Lung (tissue), 17 donors: ENCODE measurements at places on chromosomes 13 and 19. TPM values are rescaled to one million over a fixed set of nuclear protein-coding genes. Genes with fewer than 3 reads are reported as not detected.

Gene CCNA1
- 10.2 TPM for total RNA-seq

- peak overlapping the region; percentile 93 for H3K27ac ChIP-seq
- H3K4me3 ChIP-seq: peak overlapping the region; percentile 25
- H3K36me3 ChIP-seq: no peaks in the 10 kb centered on the region
- no peak for DNase-seq
These were observed 1.4 kb downstream of the PARP4 start for GRCh38 chr13:24511019-24511815.

Gene FGF9
- 1.4 TPM for total RNA-seq

- H3K4me1 ChIP-seq: no peaks in the 10 kb centered on the region
- H3K36me3 ChIP-seq: peaks cover 21% of the 10 kb centered on the region
- no peak overlapping the region for H3K27ac ChIP-seq
- no peaks in the 10 kb centered on the region for H3K27me3 ChIP-seq
- no peak overlapping the region for H3K4me3 ChIP-seq
- no peak for DNase-seq
These were observed 133.0 kb downstream of the ATP11A start for GRCh38 chr13:112822851-112823250.

DNA sequence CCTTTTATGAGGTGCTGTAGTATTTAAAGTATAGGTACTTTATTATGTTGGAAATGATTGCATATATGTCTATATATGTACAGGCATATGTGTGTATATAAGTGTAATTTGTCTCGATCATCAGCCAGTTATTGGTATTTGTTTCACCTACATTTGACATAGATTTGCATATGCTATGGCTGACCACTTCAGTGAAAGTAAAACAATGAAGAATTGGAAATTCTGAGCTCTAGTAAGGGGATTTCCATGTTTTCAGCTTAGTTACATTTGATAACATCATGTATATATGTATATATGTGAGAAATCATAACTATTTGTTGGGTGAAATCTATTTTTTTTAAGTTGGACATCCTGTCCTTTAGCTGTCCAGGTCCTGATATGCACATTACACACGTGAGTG, 1303.9 kb downstream of the EFNB2 start:
- H3K36me3 ChIP-seq: no peaks in the 10 kb centered on the region
- no peak for DNase-seq
- H3K4me3 ChIP-seq: no peak overlapping the region

Gene C5AR1
- total RNA-seq: 9.6 TPM

DNA sequence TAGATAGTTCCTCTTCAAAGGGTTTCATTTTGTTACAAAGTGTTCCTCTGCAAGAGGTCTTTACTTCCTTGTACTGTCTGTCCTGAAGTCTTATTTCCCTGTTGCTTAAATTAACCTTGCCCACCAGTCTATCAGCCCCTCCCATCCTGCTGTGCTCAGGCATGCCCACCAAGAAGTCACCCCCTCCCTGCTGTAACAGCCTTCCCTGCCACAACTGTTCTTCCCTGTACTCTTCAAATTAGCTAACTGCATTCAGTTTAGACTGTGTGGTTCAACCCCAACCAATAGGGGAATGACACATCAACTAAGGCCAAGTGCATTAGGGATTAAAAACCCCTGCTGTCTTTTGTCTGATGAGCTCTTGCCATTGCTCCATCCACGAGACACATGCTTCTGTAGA, 34.4 kb upstream of the ZNF562 start:
- H3K27ac ChIP-seq: no peak overlapping the region
- DNase-seq: peak; percentile 3
- no peaks in the 10 kb centered on the region for H3K27me3 ChIP-seq
- no peak overlapping the region for H3K4me3 ChIP-seq
- H3K36me3 ChIP-seq: no peaks in the 10 kb centered on the region

DNA sequence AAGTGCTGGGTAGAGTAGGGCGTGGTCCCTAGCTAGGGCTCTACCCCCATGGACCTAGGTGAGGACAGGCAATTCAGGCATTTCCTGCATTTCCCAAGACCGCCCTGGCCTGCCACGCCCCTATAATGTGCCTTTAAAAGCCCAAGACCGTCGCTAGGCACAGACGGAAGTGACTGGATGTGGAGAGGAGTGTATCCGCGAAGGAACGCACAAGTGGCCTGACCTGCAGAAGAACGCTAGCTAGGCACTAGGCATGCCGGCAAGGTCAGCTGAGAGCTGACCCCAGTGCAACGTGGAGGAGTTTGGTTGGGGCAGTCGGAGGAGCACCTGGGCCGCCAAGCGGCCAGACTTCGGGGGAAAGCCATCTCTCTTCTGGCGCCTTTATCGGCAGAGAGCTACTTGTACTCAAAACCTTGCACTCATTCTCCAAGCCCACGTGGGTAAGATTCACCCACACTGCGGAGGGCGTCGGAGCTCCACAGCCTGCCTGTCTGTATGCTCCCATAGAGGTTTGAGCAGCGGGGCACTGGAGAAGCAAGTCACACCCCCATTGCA, 370.0 kb downstream of the FGF9 start:
- H3K4me3 ChIP-seq: no peak overlapping the region
- no peak overlapping the region for H3K27ac ChIP-seq
- no peaks in the 10 kb centered on the region for H3K4me1 ChIP-seq
- no peaks in the 10 kb centered on the region for H3K36me3 ChIP-seq
- H3K27me3 ChIP-seq: no peaks in the 10 kb centered on the region

- H3K27me3 ChIP-seq: no peaks in the 10 kb centered on the region
- H3K4me3 ChIP-seq: no peak overlapping the region
- no peaks in the 10 kb centered on the region for H3K36me3 ChIP-seq
These were observed 50.0 kb upstream of the RGCC start for GRCh38 chr13:41407380-41407779.

Gene ZNF837
- 3.2 TPM for total RNA-seq

- H3K36me3 ChIP-seq: no peaks in the 10 kb centered on the region
- no peaks in the 10 kb centered on the region for H3K27me3 ChIP-seq
- no peak overlapping the region for H3K27ac ChIP-seq
- no peak overlapping the region for H3K4me3 ChIP-seq
- H3K4me1 ChIP-seq: peaks cover 3% of the 10 kb centered on the region
These were observed 12.1 kb downstream of the SERTM1 start for GRCh38 chr13:36685927-36686326.

Gene PRR36
- 1.3 TPM for total RNA-seq

DNA sequence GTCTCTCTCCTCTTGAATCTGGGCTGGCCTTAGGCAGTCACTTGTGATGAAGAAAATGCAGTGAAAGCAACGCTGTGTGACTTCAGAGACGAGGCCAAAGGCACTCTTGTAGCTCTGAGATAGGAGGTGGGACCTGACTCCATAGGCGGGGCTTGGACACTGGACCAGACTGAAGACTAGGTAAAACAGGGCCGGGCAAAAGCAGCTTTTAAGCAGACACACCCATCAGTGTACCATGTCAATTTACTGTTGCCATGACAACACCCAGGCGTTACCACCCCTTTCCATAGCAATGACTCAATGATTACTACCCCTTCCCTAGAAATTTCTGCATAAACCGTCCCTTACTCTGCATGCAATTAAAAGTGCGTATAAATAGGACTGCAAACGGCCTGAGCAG, 6.6 kb upstream of the EID2 start:
- no peak overlapping the region for H3K4me3 ChIP-seq
- no peaks in the 10 kb centered on the region for H3K27me3 ChIP-seq
- no peak overlapping the region for H3K27ac ChIP-seq
- no peak for DNase-seq

Gene C19orf73
- total RNA-seq: 1.9 TPM

GRCh38 chr13:78228940-78229339, 310.3 kb upstream of the EDNRB start:
- no peak overlapping the region for H3K4me3 ChIP-seq
- DNase-seq: no peak
- H3K27ac ChIP-seq: no peak overlapping the region
- no peaks in the 10 kb centered on the region for H3K27me3 ChIP-seq
- no peaks in the 10 kb centered on the region for H3K4me1 ChIP-seq

- peak; percentile 42 for DNase-seq
- no peaks in the 10 kb centered on the region for H3K36me3 ChIP-seq
- no peak overlapping the region for H3K27ac ChIP-seq
- H3K27me3 ChIP-seq: no peaks in the 10 kb centered on the region
- no peak overlapping the region for H3K4me3 ChIP-seq
These were observed 60.9 kb downstream of the ATP8A2 start for GRCh38 chr13:25432691-25433090.

GRCh38 chr13:110179116-110179856, 127.7 kb downstream of the COL4A1 start:
- H3K36me3 ChIP-seq: peaks cover 40% of the 10 kb centered on the region
- no peak overlapping the region for H3K4me3 ChIP-seq
- DNase-seq: no peak
- no peaks in the 10 kb centered on the region for H3K27me3 ChIP-seq

DNA sequence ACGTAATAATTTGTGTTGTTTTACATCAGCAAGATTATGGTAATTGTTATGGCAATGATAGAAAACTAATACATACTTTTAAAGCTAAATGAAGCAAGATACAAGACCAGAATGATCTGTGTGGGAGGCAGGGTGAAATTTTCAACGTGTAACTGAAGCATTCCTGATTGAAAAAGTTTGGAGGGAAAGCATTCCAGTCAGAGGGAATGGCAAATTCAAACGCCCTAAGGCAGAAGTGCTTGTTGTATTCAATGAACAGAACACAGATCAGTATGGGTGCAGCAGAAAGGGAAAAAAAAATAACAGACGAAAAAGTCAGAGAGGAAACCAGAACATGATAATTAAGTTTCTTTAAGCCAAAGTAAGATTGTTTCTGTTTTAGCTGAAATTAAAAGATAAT, 928.5 kb upstream of the SLITRK1 start:
- H3K4me3 ChIP-seq: no peak overlapping the region
- DNase-seq: no peak
- H3K4me1 ChIP-seq: no peaks in the 10 kb centered on the region

Gene EEF1AKMT1
- 11.1 TPM for total RNA-seq

DNA sequence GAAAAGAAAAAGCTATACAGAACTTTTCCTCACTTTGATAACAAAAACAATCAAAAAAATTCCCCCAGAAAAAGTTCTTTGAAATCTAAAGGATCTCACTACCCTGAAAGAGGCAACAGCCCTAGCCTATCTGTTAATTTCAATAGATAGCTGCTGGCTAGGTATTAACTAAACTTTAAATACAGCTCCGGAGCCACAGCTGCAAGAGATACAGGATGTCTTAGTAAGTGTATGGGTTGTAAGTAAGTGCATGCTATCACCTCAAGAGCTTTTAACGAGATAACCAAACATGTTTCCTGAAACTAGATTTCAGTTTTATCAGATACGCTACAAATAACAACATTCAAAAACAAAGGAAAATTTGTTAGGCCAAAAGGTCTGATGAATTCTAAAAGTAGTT, 148.4 kb downstream of the KLF12 start:
- no peaks in the 10 kb centered on the region for H3K36me3 ChIP-seq
- no peak for DNase-seq
- H3K4me1 ChIP-seq: no peaks in the 10 kb centered on the region

- no peak overlapping the region for H3K27ac ChIP-seq
- DNase-seq: no peak
- no peak overlapping the region for H3K4me3 ChIP-seq
These were observed 67.5 kb upstream of the DOCK9 start for GRCh38 chr13:99045396-99045795.

DNA sequence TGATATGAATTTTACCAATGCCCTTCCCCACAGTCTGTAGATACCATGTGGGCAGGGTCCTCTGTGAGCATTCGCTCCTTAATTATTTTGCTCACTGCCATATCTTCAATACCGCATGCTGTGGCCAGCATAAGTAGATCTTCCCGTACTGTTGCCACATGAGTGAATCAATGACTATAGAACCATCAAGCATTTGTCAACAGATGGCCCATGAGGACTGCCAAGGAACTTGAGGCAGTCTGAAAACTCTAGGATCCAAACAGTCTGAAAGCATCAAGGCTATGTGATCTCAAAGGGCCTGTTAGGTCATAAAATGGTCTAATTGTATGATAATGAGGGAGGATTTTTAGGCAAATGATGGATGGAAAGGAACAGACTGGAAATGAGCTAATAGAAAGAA, 27.4 kb upstream of the GPR12 start:
- no peaks in the 10 kb centered on the region for H3K36me3 ChIP-seq
- H3K4me3 ChIP-seq: no peak overlapping the region
- H3K4me1 ChIP-seq: no peaks in the 10 kb centered on the region
- DNase-seq: no peak

GRCh38 chr13:101690871-101691270, 238.4 kb downstream of the ITGBL1 start:
- H3K4me3 ChIP-seq: no peak overlapping the region
- H3K36me3 ChIP-seq: no peaks in the 10 kb centered on the region
- H3K27ac ChIP-seq: no peak overlapping the region
- no peaks in the 10 kb centered on the region for H3K27me3 ChIP-seq
- DNase-seq: no peak

DNA sequence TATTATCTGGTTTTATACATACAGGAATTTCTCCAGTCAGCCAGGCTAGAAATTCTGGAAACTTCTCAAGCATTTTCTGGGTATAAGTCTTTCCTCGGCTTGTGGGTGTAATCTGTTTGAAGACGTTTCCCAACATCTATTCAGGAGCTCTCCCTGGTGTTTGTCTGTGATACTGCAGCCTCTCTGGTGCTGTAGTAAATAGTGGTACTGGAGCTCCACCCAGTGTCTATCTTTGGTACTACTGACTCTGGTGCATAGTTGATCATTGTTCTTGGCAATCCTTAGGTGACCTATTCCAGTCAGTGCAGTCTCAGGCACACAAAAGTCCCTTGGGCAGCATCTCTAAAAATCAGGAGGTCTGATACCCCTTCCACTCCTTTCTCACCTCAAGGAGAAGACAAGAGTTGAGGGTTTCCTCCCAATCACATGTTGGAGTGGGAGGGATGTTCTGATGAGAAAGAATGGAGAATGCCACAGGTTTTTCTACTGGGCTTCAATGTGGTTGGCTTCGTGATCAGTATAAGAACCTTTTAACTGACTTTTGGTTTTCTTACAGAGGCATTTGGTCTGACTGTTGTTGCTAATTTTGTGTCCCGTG, 115.5 kb downstream of the CYSLTR2 start:
- H3K27me3 ChIP-seq: no peaks in the 10 kb centered on the region
- H3K36me3 ChIP-seq: no peaks in the 10 kb centered on the region
- no peaks in the 10 kb centered on the region for H3K4me1 ChIP-seq

Gene CTU1
- total RNA-seq: 9.8 TPM

DNA sequence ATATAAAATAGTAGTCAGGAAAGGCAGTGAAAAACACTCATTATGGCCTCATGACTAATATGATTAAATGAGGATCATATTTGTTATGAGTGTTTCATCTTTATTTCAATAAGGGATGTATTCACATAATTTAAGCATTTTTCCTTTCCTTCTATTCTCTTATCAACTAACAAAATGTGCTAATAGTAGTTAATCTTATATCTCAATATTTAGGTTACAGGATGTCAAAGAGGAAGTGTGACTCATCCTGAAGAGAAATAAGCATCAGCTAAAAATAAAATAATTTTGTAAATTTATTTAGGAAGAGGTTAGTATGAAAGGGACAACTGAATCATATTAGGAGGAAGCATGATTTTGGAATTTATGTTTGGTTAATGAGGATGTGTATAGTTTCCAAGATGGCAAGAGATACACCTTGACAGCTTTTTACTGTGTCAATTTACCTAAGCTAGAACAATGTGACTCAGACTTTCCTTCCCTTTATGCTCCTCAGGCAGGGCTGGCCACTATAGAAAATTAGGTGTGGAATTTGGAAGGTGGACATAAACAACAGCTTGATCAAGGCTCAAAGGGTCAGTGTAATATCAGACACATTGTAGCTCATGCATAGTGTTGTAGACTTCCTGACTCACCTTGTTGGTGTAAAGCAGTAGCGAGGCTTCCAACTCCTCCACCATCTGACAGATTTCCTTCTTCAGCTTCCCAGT, 172.7 kb downstream of the SLITRK1 start:
- no peaks in the 10 kb centered on the region for H3K36me3 ChIP-seq
- H3K27ac ChIP-seq: no peak overlapping the region
- no peak overlapping the region for H3K4me3 ChIP-seq
- DNase-seq: no peak
- no peaks in the 10 kb centered on the region for H3K4me1 ChIP-seq
